ENCODE measurements at places on chromosomes 7 and 10.

- DNase-seq, result no peak
Observed at GRCh38 chr7:24783698-24784097, 26.4 kb upstream of the GSDME start.

GRCh38 chr10:58660575-58661255, 148.0 kb downstream of the BICC1 start:
- DNase-seq, result no peak

GRCh38 chr7:17342756-17343155, 44.3 kb downstream of the AHR start:
- no peak for DNase-seq

GRCh38 chr7:117087639-117088396, 134.5 kb downstream of the ST7 start:
- no peak for DNase-seq

- DNase-seq, result no peak
Observed at GRCh38 chr7:92608380-92609322, 18.5 kb upstream of the FAM133B start.

GRCh38 chr10:126908225-126908624, 3.0 kb downstream of the DOCK1 start:
- no peak for DNase-seq

DNA sequence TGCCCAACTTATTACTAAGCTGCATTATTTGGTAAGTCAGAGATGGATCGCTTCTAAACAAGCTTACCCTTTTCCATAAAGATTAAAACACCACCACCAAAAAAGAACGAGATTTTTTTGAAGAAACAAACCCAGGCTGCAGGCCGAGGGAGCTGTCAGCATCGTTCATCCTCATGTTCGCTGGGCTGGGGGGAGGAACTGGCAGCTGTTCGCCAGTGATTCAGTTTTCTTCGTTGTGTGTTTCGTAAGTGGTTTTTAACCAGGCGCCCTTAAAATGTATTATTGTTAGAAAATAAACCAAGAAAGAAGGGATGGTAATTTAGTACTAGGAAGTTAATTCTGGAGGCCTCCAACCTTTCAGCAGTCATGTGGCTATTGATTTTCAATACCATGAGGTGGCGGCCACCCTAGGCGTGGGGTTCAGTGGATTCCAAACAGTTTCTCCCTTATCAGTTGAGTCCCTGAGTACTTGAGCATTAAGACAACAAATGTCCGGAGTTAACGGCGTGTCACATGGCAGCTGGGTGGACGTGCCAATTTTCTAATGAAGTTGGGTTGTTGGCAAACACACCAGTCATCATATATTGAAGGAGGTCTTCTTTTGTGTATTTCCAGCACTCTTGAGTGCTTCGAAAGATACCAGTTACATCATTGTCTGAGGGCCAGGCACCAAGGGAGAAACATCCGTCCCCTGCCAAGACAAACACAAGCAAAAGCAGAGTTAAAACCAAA, 173.2 kb downstream of the EBF3 start:
- no peak for DNase-seq

- no peak for DNase-seq
Observed at GRCh38 chr7:93150200-93150835, 2.1 kb upstream of the SAMD9L start.

- DNase-seq, result no peak
Observed at GRCh38 chr10:33153968-33154327, 180.5 kb downstream of the NRP1 start.

DNA sequence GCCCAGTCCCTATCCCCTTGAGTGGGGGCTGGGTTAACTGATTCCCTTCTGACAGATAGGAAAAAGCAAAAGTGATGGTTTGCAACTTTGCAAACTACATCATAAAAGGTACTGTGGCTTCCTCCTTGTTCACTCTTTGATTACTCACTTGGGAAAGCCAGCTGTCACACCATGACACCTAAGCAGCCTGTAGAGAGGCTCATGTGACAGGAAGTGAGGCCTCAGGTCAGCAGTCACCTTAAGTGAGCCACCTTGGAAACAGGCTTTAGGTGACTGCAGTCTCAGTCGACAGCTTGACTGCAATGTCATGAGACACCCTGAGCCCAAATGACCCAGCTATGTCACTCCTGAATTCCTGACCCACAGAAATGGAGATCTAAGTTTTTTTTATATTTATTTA, 4.3 kb upstream of the CHCHD2 start:
- DNase-seq, result no peak

Measured in esophagus squamous epithelium (tissue), 5 donors.